ENCODE measurements at places on chromosomes 1 and 21.

DNA sequence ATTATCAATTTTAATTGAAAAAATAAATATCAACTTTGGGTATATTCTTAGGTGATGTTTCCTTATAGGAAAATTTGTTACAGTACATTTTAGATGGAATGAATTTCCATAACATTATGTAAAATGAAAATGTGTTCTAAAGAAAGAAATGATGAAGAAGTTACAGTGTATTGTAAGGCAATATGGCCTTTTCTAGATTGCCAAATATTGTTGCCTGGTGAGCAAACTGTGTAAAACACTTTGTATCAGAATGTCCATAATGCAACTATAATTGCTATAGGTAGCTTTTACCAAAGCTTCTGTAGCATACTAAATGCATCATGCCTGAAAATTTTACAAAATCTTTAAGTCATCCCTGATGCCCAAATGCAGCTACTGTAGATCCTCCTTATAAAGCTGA is 285.0 kb downstream of the LRRC7 start:
- no peak for DNase-seq

- no peak for DNase-seq
These were observed 10.7 kb upstream of the DNMT3L start for GRCh38 chr21:44272284-44272858.

DNA sequence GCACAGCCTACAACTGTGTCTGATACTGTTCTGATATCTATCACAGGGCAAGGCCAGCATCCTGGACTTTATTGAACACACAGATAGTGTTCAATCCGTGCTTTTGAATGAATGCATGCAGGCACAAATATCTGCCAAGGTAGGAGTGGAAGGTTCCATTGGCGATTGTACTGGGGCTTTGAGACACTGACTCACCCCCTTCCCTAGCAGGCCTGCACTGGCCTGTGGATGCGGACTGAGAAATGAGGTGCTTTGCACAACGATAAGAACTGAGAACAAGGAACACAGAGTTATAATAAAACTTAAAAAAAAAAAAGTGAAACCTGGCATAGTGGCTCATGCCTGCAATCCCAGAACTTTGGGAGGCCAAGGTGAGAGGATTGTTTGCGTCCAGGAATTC is 62.4 kb upstream of the NGF start:
- DNase-seq: no peak

GRCh38 chr1:70265946-70266345 is 44.8 kb downstream of the SRSF11 start:
- no peak for DNase-seq

GRCh38 chr1:26404641-26405040 is 6.0 kb upstream of the LIN28A start:
- DNase-seq: no peak

GRCh38 chr1:89863165-89863830 is 42.5 kb downstream of the LRRC8D start:
- DNase-seq: no peak

DNA sequence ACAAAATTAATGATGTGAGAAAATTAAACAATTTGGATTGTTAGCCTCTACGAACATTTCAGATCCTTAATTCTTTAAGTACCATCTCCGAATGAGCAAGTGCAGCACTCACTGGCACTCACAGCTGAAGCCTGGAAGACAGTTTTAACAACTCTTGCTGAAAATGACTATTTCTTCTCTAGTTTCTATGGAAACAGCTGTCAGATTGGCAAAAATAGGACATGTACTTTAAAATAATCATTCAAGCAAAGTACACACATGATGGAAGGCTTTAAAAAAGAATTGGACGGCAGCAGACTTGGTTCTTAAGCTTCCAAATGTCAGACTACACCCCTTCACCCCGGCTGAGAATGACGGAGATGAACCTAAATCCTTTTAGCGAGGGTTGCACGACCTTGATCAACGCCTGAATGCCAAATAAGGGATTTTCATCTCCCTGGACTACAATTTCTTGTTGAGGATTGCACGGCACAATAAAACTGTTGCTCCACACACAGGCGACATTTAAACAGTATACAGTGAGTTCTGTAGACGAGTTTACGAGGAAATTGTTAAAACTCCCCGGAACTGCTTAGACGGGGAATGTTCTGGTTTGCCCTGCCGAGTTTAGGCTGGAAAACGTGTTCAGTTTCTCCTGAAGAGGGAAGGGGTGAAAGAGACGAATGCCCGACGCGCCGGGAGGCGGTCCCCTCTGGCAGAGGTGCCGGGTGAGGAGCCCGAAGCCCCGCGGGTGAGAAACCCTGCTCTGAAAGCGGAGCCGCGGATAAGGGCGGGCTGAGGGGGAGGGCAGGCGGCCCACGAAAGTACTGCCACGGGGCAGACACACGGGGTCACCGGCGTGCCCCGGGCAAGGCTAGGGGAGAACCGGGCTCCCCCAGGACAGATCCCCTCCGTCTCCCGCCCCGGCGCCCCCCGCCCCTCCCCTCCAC is 671 bp downstream of the OMA1 start:
- DNase-seq: no peak

- no peak for DNase-seq
These were observed 1.0 kb upstream of the MFN2 start for GRCh38 chr1:11979028-11979850.

- no peak for DNase-seq
These were observed 49.8 kb downstream of the ARHGEF16 start for GRCh38 chr1:3504151-3504821.

DNA sequence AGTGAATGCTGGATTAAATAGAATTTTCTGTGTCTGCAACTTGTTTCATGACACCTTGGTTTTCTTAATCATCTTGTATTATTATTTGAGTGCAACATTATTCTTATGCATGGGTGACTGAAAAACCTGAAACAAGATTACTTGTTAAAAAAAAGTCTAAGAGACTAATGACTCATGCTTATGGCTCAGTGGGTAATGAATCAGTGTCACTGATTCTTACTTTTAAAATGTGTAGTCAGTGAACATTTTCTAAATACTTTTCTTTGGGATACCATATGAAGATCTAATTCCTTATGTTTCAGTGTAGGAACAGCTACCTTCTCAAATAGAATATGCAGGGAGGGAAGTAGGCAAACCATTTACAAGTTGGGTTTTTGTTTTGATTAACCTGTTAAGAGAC is 65.5 kb downstream of the PRKAA2 start:
- DNase-seq: no peak

- no peak for DNase-seq
These were observed 4.8 kb upstream of the COL6A1 start for GRCh38 chr21:45976701-45977311.

DNA sequence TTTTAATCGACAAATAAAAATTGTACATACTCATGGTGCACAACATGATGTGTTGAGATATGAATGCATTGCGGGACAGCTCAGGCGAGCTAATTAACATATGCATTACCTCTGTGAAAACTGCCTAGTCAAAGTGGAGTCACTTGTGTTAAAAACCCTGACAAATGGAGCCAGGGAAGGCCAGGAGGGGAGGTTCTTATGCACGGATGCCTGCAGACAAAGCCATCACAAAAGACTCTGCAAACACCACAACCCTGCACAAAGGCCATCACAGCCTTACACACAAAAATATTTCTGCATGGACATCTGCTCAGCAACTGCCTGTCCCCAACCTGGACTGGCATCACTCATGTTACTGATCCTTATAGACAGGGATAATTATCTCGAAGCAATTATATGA is 204.4 kb upstream of the AJAP1 start:
- DNase-seq: no peak

DNA sequence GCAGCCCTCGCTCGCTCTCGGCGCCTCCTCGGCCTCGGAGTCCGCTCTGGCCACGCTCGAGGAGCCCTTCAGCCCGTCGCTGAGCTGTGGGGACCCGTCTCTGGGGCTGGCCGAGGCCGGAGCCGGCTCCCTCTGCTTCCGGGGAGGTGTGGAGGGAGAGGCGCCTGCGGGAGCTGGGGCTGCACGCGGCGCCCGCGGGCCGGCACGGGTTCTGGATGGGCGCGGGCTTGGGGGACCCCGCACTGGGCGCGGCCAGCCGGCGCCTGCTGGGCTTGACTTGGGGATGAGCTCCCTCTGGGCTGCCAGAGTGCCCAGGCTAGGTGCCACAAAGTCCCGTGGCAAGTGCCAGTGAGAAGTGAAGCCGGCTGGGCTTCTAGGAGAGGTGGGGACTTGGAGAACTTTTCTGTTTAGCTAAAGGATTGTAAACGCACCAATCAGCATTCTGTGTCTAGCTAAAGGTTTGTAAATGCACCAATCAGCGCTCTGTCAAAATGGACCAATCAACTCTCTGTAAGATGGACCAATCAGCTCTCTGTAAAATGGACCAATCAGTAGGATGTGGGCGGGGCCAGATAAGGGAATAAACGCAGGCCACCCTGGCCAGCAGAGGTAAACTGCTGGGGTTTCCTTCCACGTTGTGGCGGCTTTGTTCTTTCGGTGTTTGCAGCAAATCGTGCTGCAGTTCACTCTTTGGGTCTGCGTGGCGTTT is 20.2 kb downstream of the EXOC8 start:
- DNase-seq: no peak

GRCh38 chr1:64343105-64343822 is 126.7 kb upstream of the CACHD1 start:
- no peak for DNase-seq

GRCh38 chr1:165352442-165353293 is 3.8 kb downstream of the LMX1A start:
- no peak for DNase-seq

- DNase-seq: no peak
These were observed 36.2 kb downstream of the UMODL1 start for GRCh38 chr21:42107177-42107880.

DNA sequence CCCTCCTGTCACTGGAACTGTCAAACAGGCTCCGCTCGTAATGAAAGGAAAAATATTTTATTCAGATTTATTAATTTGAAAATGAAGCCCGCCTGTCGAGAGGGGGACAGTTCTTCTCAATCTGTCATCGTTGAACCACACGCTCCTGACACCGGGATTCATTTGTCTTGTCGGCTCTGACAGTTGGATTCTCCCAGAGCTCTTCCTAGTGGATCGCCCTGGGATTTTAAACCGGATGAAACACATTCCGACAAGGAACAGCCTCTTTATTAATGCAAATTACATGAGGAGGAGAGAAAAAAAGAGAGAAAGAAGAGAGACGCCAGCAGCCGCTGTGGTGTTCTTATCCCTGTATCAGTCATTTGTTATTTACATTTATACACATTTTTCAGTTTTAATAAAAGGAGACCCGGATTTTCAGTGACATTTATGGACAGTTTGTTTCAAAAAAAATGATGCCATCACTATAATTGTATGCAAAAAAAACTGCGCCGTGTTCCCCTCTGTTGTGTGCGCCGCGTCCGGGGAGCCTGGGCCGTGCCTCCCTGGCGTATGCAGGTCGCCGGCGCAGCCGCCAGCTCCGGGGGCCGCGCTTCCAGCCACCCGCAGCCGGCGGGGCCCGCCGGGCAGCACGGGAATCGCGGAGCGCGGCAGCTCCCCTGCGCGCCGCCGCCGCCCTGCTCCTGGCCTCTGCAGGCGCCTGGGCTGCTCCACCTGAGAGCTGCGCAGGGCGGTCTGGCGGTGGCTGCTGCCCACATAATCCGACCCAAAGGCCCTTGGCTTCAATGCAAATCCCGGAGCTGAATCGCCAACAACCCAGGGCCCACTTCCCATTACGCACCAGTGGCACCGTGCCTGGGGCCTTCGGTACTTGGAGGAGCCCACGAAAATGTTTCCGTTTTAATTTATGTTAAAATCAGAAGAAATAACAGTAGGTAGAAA is 237.9 kb upstream of the PBX1 start:
- no peak for DNase-seq

DNA sequence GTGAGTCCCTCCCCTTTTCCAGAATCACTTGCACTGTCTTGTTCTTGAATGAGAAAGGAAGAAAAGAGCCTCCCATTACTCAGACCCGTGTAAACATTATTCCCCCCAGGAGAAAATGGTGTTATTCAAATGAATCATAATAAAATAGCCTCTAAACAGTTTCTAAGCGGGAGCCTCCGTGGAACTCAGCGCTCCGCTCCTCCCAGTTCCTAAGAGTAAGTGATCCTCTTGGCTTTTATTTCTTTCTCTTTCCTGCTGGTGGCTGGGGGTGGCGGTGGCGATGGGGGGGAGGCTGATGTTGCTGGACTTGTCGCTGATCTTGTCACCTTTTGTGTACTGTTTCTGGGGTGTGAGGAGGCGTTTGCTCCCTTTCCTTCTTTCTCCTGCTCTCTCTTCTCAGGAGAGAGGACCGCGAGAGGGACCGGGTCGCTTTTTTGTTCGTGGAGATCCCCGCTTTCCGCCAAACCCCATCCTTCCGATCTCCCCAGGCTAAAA is 781 bp downstream of the PROX1 start:
- DNase-seq: no peak

GRCh38 chr1:181846681-181847080 is 214.8 kb downstream of the ZNF648 start:
- no peak for DNase-seq

DNA sequence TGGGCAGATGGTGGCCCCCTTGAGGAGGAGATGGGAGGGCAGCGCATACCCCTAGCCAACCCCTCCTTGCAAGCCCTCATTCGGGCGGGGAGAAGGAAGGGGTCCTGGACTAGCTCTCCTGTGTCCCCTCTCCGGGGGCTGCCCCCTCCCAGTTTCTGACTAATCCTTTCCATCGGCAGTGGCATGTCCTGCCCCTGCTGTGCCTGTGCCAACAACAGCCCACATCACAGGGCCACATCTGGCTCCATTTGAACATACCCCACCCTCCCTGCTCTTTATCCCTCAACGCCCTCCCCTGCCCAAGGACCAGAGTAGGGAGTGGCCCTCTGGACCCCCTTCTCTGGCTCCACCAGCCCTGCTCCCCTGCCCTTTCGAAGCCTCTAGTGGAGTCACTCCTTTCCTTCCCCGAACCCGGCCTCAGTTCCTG is 11.0 kb upstream of the LMNA start:
- DNase-seq: no peak

DNA sequence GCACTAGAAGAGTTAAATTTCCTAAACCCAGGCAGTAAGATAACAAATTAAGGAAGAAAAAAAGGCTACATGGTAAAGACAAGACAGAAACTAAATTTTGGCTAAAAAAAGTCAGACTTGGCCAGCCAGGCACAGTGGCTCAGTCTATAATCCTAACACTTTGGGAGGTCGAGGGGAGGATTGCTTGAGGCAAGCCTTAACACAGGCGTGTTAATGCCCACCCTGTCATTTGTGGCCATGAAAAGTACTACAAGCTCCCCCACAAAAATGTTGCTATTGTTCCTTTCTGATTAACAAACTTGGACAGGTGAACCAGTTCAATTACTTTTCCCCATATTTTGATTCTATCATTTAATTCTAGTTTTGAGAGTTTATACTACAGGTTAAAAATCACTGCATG is 32.3 kb downstream of the UBR4 start:
- no peak for DNase-seq

DNA sequence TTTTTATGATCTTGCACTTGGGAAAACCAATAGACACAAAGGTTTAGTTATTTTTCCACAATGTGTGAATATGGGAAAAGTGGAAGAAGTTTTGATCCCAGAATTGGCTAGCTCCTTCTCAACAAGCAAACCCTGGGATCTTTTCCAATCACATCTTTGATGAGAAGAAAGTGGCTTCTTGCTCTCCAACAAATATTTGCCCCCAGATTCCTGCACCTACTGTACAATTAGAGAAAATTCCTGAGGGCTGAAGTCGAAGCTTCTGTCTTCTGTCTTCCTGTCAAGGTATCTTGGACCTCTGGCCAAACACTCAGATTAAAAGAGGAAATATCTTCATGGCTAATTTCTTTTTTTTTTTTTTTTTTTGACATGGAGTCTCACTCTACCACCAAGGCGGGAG is 113.1 kb upstream of the SLC45A1 start:
- DNase-seq: no peak

GRCh38 chr1:156684227-156684782 is 7.1 kb upstream of the NES start:
- DNase-seq: no peak

GRCh38 chr1:172298911-172299310 is 121.6 kb upstream of the C1orf105 start:
- DNase-seq: no peak
